Neural progenitor cell (in vitro differentiated cells): ENCODE measurements at places on chromosomes 5 and 9. TPM values are rescaled to one million over a fixed set of nuclear protein-coding genes. Genes with fewer than 3 reads are reported as not detected.
A peak's percentile ranks its signal among the peaks of the same experiment; 100 is the strongest.

The CKMT2 gene
- total RNA-seq, result not detected in 2 replicates

The ANKRD34B gene
- total RNA-seq, result 0.77 and 2.5 TPM in 2 replicates

The GPR151 gene
- total RNA-seq, result not detected in 2 replicates

GRCh38 chr9:99563364-99563763 is 258.3 kb upstream of the NR4A3 start:
- no peak for DNase-seq
- H3K36me3 ChIP-seq, result no peaks in the 10 kb centered on the region
- peaks cover 19% of the 10 kb centered on the region for H3K4me1 ChIP-seq
- no peak overlapping the region for H3K4me3 ChIP-seq
- H3K27ac ChIP-seq, result no peak overlapping the region
- H3K27me3 ChIP-seq, result no peaks in the 10 kb centered on the region

DNA sequence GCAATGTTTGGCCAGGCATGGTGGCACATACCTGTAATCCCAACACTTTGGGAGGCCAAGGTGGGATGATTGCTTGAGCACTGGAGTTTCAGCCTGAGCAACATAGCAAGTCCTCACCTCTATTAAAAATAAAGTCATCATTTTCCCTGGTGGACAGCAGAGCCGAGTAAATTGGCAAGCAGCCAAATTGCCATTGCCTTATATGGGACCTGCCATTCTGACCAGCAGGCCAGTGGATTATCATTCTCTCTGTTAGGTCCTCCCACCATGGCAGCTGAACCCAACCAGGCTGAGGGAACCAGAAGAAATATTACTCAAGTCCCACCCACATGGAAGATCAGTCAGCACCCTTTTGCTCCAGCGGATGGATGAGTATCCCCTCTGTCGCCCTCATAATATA is 1829.9 kb downstream of the EFNA5 start:
- no peaks in the 10 kb centered on the region for H3K4me1 ChIP-seq
- H3K36me3 ChIP-seq, result no peaks in the 10 kb centered on the region
- DNase-seq, result no peak
- no peaks in the 10 kb centered on the region for H3K27me3 ChIP-seq
- no peak overlapping the region for H3K4me3 ChIP-seq
- no peak overlapping the region for H3K27ac ChIP-seq

GRCh38 chr5:14414007-14414406 is 167.6 kb upstream of the OTULINL start:
- no peak overlapping the region for H3K27ac ChIP-seq
- no peaks in the 10 kb centered on the region for H3K36me3 ChIP-seq

GRCh38 chr9:107033966-107034365 is 171.0 kb downstream of the ZNF462 start:
- peaks cover 27% of the 10 kb centered on the region for H3K4me1 ChIP-seq
- H3K27me3 ChIP-seq, result no peaks in the 10 kb centered on the region
- no peak overlapping the region for H3K4me3 ChIP-seq
- no peak overlapping the region for H3K27ac ChIP-seq

- H3K27me3 ChIP-seq, result no peaks in the 10 kb centered on the region
- H3K4me3 ChIP-seq, result no peak overlapping the region
- H3K27ac ChIP-seq, result no peak overlapping the region
- no peaks in the 10 kb centered on the region for H3K4me1 ChIP-seq
Observed at GRCh38 chr9:35395706-35396101, 94.2 kb upstream of the RUSC2 start.

DNA sequence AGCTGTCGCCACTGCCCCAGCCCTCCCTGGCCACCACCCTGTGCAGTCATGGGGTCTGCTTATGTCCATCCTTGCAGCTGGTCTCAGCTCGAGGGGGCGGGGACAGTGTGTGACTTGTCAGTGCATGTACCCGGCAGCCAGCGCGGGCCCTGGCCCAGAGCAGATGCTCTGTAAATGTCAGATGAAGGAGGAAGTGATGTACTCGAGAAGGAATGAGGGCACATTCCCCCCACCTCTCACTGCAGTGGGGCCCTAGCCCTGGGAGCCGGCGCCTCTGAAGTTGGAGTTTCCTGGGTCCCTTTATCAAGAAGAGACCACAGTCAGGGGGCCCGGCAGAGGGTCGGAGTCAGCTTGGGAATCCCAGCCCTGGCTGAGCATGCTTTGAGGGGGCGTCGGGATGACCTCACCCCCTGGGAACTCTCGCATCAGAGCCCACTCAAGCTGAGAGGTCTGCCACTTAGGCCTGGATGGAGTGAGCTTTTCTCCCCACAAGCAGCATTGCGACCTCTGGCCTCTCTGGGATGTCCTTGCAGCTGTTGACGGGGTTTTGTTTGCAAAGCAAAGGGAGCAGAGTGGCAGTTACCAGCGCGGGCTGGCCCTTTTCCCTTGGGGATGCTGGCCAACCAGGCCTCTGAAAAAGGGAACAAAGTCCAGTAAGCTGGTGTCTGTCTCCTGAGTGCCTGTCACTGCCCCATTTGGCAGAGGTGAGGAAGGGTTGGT is 19.0 kb downstream of the NEURL1B start:
- no peak overlapping the region for H3K4me3 ChIP-seq
- DNase-seq, result peak; percentile 78
- no peaks in the 10 kb centered on the region for H3K36me3 ChIP-seq
